ENCODE measurements at places on chromosomes 3 and 15.

- DNase-seq, result no peak
These were observed 1.3 kb downstream of the GMPS start for GRCh38 chr3:155871746-155872158.

DNA sequence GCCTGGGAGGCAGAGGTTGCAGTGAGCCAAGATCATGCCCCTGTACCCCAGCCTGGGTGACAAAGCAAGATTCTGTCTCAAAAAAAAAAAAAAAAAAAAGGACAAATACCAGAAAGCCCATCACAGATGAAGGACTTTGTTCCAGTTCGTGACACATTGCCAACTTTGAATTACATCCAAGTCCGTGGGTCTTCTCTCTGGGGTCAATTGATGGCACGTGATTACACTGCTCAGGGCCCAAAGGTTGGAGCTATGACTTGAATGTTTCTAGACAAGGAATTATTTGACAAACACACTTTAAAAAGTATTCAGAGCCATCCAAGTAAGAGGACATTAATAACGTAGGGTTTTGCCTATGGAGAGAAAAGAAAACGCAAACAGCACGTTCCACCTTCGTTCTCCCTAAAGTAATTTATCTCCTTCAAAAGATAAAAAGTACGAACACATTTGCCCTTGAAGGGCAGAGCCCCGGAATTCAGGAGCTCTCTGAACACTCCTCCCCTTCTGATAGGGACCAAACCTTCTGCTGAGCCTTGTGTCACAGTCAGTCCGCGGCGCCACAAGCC, 31.3 kb upstream of the ST3GAL6 start:
- no peak for DNase-seq

- DNase-seq, result peak; percentile 18
These were observed 38.4 kb downstream of the CMC1 start for GRCh38 chr3:28279770-28280169.

DNA sequence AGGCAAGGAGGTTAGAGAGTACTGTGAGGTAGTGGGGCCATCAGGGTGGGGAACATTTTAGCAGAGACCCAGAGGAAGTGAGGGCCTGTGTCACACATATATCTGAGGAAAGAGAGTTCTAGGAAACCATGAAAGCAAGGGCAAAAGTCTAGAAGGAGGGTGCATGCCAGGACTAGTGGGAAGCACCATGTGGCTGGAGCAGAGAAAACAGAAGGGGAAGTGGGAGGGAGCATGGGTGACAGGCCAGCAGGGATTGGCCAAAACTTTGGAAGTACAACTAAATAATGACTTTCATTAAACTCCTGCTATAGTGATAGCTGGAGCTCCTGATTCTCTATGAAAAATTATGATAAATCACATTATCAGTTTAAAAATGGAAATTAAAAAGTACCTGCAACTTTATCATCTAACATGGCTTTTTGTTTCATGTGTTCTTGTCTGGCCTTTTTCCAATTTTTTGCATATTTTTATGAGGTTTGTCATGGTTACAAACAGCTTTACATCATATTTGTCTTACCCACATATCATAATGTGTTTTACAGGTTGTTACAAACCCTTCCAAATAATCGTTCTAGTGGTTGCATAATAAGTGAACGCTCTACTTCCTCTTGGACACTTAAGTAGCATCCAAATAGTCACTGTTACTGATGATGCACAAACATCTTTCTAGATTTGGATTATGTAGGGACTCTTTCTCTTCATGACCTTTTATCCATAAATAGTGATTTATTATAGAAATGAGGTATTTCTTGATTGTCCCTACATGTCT, 168.3 kb downstream of the NEK10 start:
- DNase-seq, result no peak

GRCh38 chr3:174541708-174542315, 317.3 kb upstream of the NAALADL2 start:
- no peak for DNase-seq

GRCh38 chr15:86235667-86236066, 156.0 kb downstream of the AGBL1 start:
- no peak for DNase-seq

DNA sequence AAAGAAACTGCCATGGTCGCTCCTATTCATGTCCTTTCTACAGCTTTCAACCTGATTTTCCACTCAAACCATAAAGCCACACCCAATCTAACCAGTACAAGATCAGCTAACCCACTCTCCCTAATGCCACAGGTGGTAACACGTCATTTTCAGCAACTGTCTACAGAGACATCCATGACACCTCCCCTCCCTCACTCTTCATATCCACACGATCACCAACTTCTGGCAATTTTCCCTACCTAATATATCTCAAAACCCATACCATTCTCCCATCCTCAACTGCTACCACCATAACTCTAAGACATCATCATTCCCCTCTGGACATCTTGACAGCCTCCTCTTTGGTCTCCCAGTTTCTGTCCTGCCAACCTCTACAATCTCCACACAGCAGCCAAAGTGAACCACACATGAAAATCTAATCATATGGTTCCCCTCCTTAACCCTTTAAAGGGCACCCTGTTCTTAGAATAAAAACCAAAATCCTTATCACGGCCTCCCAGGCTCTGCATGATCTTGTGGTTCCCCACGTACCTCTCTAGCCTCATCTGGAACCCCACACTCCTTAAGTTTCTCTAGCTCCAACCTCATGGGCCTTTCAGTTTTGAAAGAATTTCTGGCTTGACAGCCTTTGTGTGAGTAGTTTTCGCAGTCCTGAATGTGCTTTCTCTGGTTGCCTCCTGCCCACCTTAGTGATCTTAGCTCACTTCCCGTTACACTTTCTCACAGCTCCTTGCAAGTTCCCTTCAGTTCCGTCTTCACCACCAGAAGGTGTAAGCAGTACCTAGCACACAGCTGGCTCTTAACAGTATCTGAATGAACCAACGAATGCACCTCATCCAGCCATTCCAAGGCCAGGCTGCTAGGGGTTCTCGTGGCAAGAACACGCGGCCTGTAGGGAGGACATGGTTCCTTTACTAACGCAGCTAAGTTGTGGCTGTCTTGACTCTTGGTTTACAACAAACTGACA, 33.4 kb downstream of the SPINK8 start:
- DNase-seq, result no peak

GRCh38 chr3:146024260-146024659, 136.7 kb downstream of the PLOD2 start:
- DNase-seq, result no peak

- no peak for DNase-seq
These were observed 262.6 kb upstream of the NAALADL2 start for GRCh38 chr3:174596447-174596982.

GRCh38 chr15:76553564-76553963, 217.0 kb downstream of the ISL2 start:
- DNase-seq, result no peak

DNA sequence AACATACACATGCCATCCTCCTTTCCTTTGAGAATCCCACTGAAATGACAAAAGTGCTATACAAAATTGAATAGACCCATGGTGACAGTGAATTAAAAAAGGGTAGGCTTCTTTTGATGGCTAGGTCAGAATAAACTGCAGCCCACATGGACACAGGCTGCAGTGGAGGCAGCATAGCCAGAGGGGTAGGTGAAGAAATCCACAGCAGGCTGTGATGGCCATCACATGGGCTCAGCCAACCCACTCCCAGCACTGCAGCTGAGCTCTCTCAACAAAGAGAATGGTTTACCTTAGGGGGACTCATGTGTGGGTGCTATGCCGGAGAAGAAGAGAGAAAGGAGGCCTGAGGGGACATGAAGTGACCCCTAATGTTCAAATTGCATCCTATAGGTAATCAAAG, 331.1 kb downstream of the CHST2 start:
- DNase-seq, result no peak

DNA sequence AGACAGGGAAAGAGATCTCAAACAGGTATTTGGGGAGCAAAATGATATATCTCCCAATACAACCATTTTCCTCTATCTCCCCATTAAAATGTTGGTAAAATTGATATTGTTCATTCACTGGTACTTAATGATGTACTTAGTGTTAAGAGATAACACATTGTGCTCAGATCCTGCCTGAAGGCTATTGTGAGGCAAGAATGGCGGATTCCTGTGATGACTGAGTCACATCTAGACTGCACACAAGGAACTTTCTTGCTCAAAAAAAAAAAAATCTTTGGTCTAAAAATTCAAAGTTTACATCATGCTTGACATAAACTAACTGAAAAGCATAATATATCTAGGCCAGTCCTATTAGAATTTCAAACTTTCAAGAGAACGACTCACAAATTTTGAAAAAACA, 171.1 kb upstream of the TTC14 start:
- no peak for DNase-seq

DNA sequence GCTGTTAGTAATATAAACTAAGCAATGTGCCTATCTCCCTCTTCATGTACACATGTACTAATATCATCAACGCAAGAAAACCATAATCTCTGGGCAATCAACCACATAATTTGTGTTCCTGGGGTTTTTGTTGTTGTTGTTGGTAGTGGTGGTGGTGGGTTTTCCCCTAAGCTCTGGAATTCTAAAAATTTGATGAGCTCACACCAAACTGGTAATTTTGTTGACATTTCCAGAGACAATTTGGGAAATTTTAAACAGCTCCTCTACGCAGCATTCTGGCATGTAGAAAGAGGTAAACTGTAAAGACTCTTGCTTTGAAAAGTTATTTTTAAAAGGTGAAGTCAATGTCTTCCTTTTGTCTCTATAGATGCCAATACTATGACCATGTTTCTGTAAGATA, 126.7 kb downstream of the IGSF11 start:
- DNase-seq, result no peak

- no peak for DNase-seq
These were observed 120.0 kb upstream of the CTDSPL start for GRCh38 chr3:37741644-37742043.

- no peak for DNase-seq
These were observed 18.6 kb downstream of the TMEM266 start for GRCh38 chr15:76078285-76078877.

DNA sequence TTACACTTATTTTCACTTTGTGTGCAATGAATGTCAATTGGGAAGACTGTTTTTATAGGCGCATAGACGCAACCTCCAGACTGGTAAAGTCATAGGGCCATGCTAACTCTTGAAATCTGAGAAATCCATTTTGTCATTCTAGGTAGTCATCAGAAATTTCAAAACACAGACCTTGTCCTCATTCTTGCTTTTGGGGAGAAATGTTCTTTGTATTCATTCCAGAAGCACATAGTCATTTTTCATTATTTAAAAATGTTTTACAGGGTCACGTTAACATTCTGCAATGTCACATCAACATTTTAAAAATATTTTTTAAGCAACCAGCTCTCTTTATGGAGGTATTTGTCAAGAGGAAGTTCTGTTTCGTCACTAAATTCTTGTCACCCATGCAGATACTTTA, 898.4 kb downstream of the PDCD6IP start:
- DNase-seq, result no peak

DNA sequence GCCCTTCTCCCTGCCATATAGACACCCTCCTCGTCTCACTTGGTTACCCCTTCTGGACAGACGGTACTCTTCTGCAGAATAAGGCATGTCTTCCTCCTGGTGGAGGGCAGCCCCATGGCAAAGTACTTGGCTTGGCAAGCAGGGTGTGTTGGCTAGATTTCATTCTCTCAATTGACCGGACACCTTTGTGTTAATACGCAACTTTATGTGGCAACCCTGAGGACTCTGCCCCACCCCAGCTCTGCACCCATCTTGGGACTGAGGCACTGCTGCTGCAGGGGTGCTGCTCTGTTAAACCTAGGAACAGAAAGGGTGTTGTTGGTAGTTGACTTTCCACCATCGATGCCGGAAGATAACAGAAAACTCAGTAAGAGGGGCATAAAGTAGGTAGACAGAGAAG, 55.2 kb downstream of the PTPRG start:
- no peak for DNase-seq

- DNase-seq, result no peak
These were observed 192.6 kb downstream of the PDZRN3 start for GRCh38 chr3:73432023-73432705.

DNA sequence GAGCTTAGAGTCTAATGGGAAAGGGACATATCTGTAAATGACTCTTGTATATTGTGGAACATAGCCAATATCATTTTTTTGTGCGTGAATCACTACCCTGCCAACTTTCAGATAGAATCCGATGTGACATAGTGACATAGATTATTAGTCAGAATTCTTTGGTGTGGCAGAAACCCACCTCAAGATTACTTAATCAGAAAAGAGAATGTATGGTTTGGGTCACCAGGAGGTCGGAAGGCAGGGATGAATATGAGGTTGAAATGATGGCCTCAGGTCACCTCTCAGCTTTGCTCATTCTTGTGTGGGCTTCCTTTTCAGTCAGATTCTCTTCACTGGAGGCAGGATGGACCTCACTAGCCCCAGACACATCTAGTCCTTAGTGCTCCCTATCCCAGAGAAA, 41.4 kb downstream of the SNAPC5 start:
- DNase-seq, result no peak

DNA sequence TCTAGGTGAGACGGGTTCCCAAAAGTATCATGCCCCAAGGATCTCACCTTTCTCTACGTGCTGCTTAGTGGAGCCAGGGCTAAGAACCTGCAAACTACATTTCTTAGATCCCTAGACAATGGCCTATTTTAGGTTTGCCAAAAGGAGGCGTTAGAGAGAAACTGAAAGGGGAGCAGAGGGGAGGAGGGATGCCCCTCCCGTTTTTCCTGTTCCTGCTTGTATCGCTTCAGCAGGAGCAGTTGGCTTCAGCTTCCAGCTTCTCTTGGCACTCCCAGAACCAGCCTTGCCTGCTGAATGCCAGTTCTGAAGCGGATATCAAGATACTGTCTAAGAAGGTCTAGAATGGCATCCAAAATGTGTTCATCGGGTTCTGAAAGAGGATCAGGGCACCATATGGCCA, 58.4 kb upstream of the ABHD17C start:
- DNase-seq, result no peak

GRCh38 chr3:11494131-11494916, 149.4 kb downstream of the VGLL4 start:
- DNase-seq, result no peak

- DNase-seq, result peak; percentile 93
These were observed 36.6 kb downstream of the ATP6V1A start for GRCh38 chr3:113783463-113783862.

DNA sequence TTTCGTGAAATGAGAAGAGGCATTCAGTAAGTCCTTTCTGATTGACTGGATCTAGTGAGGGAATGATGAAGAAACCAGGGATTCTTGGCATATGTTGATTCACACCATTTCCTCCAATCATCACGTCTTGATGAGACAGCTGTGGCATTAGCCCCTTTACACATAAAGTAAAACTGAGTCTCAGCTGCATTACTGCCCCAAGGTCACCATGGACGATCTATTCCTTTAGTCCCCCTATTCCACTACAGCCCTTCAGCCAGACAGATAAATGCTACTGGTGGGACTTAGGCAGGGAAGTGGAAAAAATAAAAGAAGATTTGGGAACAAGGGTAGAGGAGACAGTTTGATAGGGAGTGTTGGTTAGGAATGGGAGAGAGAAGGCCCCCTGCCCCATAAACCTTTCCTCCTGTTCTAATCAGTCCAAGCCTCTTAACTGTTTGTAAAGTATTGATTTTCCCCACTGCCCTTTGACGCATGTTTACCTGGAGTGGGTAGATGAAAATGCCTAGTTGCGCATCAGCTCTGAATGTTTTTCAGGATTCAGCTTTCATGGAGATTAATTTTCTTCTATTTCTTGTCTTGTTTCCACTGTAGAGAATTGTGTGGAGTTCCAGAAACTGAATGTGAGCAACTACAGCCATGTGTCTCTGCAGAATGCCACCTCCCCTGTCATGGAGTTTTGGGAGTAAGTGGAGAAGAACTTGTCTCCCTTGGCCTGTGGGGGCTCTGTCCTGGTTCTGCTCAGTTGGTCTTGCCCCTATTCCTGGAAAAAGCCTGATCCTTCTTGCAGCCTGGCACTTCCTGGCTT, 6.9 kb downstream of the SLC6A11 start:
- no peak for DNase-seq

GRCh38 chr15:79811406-79812405, 85.1 kb downstream of the MTHFS start:
- peak; percentile 34 for DNase-seq

Measured in AG09319 (cell line).